ENCODE measurements at places on chromosomes 16 and 17.

DNA sequence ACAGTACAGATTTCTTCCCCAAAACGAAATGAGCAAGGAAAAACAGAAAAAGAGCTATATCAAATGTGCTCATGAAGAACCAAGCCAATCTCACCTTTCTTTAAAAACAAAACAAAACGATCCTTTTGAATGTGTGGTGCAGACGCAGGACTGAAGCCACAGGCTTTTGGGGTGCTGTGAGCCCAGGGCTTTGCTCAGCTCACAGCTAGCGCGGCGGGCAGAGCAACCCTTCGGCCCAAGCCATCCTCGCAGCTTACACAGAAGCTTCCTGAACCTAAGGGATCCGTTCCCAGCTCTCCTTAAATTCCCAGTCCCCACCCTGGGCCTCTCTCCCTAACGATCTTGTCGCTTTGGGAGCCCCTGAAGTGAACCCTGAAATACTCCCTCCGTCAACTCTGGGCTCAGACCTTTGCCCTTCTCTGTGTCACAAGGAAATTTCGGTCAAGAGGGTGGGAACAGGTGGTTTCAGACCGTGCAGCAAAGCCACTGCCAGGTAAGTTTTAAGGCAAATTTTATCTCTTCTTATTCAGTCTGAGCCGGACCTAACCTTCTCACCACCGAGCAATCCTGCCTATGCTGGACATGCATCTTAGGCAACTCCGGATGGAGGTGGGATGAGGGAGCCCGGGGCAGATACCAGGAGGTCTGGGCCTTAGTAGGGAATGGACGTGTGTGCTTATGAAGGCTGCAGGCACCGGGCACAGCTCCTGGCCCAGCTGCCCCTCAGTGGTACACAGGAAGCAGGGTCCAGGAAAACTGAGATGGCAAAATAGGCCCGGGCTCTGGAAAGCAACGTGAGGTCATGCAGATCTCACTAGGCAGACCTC is 52.0 kb downstream of the COTL1 start:
- DNase-seq, result no peak

- no peak for DNase-seq
Measured at GRCh38 chr16:50309527-50310307, 43.4 kb downstream of the ADCY7 start.

GRCh38 chr17:4221899-4222659 is 41.7 kb downstream of the ANKFY1 start:
- no peak for DNase-seq

DNA sequence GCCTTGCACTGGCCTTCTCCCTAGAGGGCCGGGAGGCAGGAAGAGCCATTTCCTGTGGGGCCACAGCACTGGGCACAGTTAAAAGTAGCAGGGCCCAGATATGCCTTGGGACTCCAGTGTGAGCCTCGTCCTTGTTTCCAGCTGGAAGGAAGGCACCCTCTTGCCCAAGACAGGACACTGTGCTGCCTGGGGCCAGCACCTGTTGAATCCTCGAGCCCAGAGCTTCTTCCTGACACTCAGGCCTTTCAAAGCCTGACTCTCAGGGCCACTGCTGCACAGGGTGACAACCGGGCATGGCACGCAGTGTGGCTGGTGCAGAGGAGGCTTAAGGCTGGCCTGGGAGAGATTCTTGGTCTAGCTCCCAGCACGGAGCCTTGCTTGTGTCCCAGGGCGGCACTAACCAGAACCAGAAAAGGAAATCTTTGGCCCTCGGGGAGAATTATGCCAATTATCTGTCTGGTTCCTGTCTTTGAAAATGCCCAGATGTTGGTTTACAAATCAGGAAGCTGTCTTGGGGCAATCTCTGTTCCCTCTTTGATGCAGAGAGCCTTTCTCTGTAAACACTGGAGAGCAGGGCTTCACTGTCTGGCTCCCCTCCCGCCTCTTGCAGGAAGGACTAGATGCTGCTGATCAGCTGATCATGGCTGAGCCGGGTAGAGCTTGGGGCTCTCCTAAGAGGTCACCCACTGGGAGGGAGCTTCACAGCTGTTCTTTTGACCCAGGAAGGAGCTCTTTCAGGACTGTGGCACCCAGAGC is 11.1 kb downstream of the LDHD start:
- no peak for DNase-seq

GRCh38 chr17:77421630-77421972 is 280.8 kb downstream of the SEC14L1 start:
- no peak for DNase-seq

Measured in stimulated activated CD8-positive, alpha-beta memory T cell treated with anti-CD3 and anti-CD28 coated beads, Interleukin-12 subunit alpha, Interleukin-12 subunit beta, amount 100 ng/mL, for 4 hours (primary cell).